ENCODE measurements at places on chromosomes 1 and 21. TPM values are rescaled to one million over a fixed set of nuclear protein-coding genes. Genes with fewer than 3 reads are reported as not detected.

The C1orf87 gene
- not detected for total RNA-seq

The FALEC gene
- total RNA-seq = 0.73 TPM

The PSMA5 gene
- total RNA-seq = 86.9 TPM

The FNBP1L gene
- total RNA-seq = 28.3 TPM

The TRIM67 gene
- total RNA-seq = not detected

The KCNA2 gene
- not detected for total RNA-seq

The NBPF19 gene
- total RNA-seq = 9.8 TPM

The CRYAA gene
- not detected for total RNA-seq

The PCBP3 gene
- 2.4 TPM for total RNA-seq

The FCER1A gene
- not detected for total RNA-seq

The AGO3 gene
- total RNA-seq = 26.3 TPM

The RPS6KA1 gene
- total RNA-seq = 111 TPM

The PLA2G2A gene
- total RNA-seq = not detected

The CHML gene
- total RNA-seq = 54.5 TPM

The PROX1 gene
- 0.12 TPM for total RNA-seq

DNA sequence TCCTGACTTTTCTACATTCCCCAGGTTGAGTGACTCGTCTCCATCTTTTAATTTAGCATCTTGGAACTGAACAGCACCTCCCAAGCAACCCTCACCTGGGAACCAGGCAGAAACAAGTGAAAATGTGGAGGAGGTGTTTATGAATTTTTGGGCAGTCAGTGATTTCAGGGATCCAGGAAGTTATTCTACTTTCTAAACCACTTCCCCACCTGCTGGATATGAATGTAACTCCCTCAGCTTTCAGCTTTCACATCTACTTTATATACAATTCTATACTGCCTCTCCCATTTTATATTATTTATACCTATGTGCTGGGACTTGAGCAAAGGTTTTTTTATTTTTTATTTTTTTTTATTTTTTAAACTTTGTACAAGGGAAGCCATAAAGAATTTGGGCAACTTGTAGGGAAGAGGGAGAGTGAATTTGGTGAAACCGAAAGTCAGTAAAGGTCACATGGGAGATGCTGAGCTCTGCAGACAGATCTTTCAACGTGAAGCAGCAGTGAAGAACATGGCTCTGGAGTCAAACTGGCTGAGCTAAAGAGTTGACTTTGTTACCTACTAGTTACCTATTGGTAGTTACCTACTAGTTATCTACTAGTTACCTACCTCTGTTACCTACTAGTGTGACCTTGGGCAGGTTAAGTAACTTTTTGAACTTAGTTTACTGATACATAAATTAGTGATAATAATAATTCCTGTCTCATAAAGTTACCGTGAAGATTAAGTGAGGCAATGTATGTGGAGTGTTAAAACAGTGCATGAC, 45.5 kb downstream of the DDR2 start:
- no peak for DNase-seq

- DNase-seq = no peak
Observed at GRCh38 chr1:29475326-29475725, 239.0 kb downstream of the PTPRU start.

DNA sequence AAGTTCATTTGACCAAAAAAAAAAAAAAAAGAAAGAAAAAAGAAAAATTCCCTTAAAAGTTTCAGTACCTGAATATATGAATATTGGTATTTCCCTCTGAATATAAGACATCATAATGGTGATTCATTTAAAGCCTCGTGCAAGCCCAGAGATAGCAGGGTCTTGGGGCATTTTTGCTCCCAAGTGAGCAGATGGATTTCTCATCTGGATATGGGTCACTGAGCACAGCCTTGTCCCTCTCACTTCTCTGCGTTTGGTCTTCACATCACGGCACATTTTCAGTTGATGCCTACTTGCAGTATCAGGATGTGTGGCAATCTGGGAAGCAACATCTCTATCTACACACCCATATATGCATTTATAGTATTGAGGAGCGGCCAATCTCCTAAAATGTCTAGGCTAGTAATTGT, 12.7 kb downstream of the CD58 start:
- no peak for DNase-seq

DNA sequence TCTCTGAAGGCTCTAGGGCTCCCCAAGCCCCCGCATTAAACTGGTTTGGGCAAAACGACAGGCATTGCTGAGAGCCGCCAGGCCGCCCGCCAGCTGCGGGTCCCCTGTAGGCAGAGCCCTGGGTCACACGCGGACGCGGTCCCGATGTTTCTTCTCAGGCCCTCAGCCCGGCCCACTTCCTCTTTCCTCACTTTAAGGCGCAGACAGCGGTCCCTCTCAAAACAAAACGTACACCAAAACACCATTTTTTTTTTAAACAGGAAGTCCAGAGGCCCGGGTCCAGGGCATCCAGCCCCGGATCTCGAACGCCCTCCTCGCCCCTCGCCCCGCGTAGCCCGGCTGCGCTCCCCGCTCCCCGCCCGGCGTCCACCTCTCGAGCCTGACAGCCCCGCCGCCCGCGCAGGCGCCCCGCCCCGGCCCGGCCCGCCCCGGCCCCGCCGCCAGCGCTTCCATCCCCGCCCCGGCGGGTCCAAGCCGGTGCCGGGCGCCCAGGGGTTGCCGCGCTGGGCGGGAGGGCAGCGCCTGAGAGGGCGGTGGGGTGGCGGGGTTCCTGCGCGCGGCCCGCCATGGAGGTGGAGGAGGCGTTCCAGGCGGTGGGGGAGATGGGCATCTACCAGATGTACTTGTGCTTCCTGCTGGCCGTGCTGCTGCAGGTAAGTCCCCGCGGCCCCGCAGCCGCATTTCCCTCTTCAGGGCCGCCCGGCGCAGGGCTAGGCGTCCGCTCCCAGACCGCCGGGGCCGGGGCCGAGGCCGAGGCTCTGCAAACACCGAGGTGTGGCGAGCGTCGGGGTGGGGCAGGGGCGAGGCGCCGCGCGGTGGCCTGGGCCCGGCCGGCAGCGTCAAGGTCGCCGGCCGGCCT, at the start of gene SLC22A15:
TSS of gene SLC22A15 (plus strand) at position 452 of the 859 bp plus-strand sequence. CDS start at position 567, 115 bp downstream.
- DNase-seq = peak; percentile 64

- no peak for DNase-seq
Observed at GRCh38 chr1:219239518-219239917, 65.8 kb downstream of the LYPLAL1 start.

DNA sequence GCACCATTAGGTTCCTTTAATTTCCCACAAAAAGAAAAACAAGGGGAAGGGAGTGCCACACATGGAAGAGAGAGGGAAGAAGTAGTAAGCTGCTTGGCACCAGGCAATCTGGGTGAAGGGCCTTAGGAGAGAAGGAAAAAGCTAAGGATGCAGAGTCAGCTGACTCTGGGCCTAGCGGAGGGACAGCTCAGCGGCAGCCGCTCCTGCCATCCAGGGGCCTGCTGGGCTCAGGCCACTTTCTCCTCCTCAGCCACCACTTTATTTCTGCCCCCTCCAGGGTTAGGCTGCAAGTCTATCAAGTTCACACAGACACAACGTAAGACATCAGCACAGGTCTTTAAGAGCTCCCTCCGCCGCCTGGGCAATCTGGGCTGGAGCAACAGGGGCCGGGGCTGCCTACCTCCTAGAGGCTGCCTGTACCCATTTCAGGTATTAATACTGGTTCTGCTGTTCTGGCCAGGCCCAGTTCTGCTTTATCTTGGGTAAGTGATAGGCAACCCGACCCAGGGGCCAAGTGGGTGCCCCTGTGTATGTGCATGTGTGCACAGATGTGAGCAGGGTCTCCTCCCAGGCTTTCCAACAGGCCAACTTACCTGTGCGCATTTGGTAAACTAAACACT, 53.6 kb downstream of the SLC45A1 start:
- no peak for DNase-seq

DNA sequence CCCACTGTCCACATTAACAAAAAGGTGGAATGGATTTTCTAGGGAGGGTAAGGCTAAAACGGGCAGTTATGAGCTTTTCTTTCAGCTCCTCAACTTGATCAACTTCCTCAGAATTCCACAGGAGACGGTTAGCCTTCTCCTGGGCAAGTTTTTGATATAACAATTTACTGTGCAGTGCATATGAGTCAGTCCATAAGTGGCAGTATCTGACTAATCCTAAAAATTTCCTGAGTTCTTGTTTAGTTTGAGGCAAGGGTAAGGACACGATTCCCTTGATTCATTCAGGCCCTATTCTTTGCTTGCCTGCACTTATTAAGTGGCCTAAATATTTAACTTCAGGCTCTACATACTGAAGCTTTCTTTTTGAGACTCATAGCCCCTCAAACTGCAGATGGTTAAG, 6.2 kb upstream of the AADACL3 start:
- DNase-seq = no peak

- DNase-seq = no peak
Observed at GRCh38 chr1:17181781-17182464, 23.0 kb upstream of the PADI1 start.

- DNase-seq = peak; percentile 56
Observed at GRCh38 chr21:44932408-44933181, 7.2 kb upstream of the SLX9 start.

DNA sequence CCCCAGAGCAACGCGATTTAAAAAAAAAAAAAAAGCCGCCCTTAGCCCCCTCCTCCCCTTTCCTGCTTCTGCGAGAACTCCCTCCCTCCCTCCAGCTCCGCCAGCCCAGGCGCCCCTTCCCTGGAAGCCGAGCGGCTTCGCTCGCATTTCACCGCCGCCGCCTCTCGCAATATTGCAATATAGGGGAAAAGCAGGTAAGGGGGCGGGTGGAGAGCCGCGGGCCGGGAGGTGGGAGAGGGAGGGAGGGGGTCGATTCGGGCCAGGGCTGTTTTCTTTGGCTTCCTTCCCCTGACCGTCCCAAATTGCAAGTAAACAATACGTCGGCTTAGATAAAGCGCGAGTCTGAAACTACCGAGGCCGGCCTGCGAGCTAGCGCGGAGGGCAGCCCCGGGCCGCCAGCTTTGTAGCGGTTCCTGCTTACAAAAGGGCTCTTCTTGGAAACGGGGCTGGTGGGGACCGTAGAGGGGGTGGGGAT, 408 bp downstream of the LMO4 start:
- DNase-seq = peak; percentile 30

GRCh38 chr1:62295921-62296491, 23.2 kb downstream of the KANK4 start:
- peak; percentile 95 for DNase-seq

- no peak for DNase-seq
Observed at GRCh38 chr1:5927506-5928370, 64.5 kb downstream of the NPHP4 start.

DNA sequence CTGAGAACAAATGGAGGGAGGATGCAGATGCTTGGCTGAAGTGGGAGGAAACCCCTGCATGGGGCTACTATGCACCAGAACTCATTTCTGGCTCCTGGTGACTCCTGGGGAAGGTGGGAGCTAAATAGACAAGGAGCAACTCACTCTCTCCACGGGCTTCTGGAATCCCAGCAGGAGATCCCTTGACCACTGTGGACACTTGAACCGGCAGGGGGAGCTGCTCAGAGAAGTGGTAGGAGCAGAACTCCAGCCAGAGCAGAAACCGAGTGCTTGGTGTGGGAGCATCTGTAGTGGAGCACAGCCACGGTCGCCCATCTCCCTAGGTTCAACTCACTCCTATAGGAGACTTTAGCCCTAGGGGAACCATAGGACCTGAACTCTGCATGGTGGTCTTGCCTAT, 205.6 kb upstream of the GJB5 start:
- peak; percentile 53 for DNase-seq

- no peak for DNase-seq
Observed at GRCh38 chr1:19612530-19612929, 31.6 kb upstream of the NBL1 start.

DNA sequence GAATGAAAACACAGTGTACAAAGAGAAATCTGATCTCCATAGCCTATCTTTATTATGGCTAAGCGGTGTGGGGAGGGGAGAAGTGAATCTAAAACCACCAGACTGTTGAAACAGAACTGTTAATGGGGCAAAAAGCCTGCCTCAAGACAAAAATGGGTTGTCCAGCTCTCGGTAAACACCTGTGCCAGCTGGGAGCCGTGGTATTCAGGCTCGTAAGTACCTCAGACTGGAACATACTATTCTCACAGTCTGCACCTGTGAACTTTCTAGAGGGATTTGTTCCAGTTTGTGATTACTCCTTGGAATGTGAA, 42.7 kb upstream of the ATP1A1 start:
- DNase-seq = peak; percentile 71

GRCh38 chr1:59605761-59606160, 209.0 kb upstream of the HOOK1 start:
- peak; percentile 35 for DNase-seq

DNA sequence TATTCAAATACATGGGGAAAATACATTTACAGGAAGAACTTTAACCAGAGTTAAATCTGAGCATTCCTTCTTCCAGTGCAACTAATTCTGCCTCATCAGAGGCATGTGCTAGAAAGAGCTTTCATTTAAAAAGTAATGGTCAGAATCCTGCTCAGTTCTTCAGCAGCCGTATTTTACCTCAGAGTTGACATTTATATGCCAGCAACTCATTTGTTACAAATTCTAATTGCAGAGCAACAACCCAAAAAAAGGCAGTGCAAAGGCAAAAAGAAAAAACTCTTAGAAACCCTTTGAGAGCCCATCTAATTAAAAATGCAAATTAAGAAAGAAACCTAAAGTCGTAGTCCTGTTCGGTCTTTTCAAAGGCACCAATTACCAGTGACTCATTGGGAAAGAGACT, 392.5 kb downstream of the PBX1 start:
- DNase-seq = no peak

GRCh38 chr1:203702130-203702577, 62.8 kb upstream of the LAX1 start:
- DNase-seq = peak; percentile 82

GRCh38 chr1:18875107-18875795, 15.8 kb upstream of the TAS1R2 start:
- peak; percentile 88 for DNase-seq

DNA sequence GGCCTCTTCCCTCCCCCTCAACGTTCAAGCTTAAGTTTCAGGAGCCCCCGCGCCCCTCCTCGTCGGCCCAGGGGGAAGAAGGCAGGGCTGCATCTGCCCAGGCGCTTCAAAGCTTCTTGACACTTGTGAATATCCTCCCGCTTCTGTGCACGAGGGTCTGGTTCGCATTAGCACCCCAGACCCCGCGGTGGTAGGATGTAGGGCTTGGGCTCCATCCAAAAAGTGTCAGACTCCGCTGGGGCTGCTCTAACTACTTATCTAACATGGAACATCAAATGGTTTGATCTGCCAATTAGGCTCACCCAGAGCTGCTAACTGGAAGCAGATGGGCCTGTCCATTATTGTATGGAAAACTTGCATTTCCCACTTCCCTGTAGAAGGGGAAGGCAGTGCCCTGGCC, 28.9 kb downstream of the TAS1R2 start:
- DNase-seq = no peak

DNA sequence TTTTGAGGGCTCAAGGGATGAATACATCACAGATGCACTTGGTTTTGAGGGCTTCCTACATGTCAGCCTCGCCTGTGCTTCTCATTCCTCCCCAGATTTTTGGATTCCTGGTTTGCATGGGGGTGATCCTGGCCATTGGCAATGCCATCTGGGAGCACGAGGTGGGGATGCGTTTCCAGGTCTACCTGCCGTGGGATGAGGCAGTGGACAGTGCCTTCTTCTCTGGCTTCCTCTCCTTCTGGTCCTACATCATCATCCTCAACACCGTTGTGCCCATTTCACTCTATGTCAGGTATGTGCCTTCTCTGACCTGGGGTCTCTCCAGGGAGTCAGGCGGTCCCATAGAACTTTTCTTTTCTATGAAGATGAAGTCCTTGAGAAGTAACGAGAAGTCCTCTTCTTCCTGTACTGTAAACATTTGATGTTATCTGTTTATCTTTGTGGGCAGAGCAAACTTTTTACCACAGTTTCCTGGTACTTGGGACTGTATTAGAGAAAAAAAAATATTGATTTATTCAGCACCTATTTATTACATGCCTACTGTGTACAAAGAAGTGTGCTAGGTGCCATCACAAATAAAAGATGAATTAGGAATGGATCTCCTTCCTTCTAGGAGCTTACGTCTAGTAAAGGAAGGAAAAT, 12.0 kb downstream of the ATP8B2 start:
- no peak for DNase-seq

- DNase-seq = no peak
Observed at GRCh38 chr21:34593423-34593822, 21.5 kb downstream of the RCAN1 start.
